Coronary artery (tissue), 2 donors: ENCODE measurements at places on chromosomes 2 and 18.
A peak's percentile ranks its signal among the peaks of the same experiment; 100 is the strongest.

DNA sequence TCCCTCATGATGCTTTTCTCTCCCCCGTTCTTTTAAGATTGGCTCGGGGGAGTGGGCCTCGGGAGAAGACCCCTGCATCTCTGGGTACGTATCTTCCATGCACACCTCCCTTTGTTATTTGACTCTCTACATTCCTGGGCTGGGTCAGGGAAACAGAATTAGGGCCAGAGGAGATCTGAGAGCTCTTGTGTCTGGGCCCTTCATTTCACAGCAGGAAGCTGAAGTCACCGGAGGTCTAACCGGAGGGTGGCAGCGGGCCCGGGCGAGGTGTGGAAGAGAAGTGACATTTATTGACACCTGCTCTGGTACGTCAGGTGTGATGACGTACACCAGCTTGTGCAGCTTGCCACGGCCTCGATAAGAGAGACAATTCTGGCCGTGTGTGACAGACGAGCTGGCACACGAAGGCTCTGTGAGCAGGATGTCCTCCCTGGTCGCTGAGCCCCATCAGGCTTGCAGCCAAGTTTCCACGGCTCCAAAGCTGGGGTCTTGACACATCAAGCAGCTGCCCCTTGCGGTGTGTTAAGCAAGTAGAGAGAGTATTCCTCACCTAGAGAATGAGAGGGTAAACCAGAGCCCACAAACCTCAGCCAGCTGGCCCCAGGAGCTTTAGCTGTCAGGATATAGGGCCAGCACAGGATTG lies 30.4 kb downstream of the TOGARAM2 start:
- DNase-seq, result no peak

- peak; percentile 43 for DNase-seq
These were observed 79.9 kb downstream of the TMEM247 start for GRCh38 chr2:46559261-46559660.

DNA sequence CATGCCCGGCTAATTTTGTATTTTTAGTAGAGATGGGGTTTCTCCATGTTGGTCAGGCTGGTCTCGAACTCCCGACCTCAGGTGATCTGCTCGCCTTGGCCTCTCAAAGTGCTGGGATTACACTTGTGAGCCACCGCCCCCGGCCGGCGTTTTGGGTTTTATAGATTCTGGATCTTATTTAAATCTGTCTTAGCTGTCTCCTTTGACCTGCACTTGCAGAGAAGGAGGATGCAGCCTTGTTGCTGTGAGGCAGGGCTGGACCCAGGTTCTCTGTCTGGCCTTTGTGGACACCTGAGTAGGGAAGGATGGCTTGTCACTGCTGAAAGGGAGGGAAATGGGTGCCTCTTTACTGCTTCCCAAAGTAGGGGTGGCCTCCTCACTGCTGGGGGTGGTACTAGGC lies 83.0 kb upstream of the HS6ST1 start:
- peak; percentile 28 for DNase-seq

DNA sequence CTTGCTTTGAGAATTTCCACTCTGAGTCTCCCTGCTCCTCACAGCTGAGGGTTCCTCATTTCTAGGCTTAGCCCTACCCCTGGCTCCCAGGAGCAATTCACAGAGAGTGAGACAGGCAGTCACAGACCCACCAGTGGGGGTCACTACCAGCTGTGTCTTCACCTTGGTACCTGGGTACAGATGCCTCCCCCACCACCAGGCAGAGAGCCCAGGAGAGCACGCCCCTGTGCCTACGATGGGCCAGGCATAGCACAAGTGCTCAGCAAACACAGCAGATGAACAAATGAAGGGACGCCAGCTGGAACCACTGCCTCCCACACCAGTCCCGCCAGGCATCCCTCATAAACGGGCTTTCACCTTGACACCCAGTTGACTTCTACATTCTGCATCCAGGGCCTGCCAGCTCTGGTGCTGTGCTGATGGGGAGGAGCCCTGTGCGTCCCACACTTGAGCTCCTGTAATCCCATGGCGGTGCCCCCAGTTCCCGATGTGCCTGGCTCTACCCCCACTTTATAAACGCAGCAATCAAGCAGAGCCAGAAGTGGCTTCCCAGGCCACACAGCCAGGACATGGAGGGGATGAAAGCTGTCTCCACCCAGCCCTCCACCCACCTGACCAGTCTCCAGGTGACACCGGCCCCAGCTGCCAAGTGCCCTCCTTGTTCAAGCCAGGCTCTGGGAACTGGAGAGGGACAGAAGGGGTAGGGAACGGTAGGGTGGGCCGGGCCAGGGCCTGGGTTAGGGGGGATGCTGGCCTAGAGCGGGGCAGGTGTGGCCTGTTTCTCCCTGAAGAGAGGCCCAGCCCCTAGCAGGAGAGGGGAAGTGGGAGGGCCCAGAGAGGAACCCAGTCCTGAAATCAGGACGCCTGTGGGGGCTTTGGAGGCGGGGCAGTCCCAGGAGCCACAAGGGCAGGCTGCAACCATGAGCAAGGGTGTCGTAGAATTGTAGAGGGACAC lies 42.5 kb downstream of the SCTR start:
- DNase-seq, result no peak

GRCh38 chr2:68044099-68044498 lies 18.7 kb downstream of the C1D start:
- no peak for DNase-seq

DNA sequence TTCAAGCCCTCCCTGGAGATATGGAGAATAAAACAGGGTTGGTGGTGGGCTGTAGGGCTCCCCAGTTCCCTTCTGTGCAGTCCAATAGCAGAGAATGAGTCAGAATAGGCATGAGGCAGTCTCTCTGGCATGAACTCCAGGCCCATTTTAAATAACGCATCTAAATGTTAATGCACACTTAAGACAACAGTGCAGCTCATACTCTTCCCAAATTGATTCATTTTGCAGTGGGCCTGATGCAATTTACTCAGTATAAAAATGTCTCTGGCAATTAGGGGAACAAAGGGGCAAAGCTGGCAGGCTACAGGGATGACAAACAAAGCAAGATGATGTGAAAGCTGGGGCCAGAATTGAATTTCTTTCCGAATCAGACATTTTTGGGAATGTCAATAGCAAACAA lies 402.8 kb downstream of the CLIP4 start:
- no peak for DNase-seq
